HT1080 (cell line): ENCODE measurements at places on chromosomes 6 and 20. TPM values are rescaled to one million over a fixed set of nuclear protein-coding genes. Genes with fewer than 3 reads are reported as not detected.

- DNase-seq: no peak
These were observed 208.1 kb downstream of the OGFRL1 start for GRCh38 chr6:71496722-71497033.

NR2E1 gene
- total RNA-seq: not detected in 2 replicates

EDN3 gene
- not detected in 2 replicates for total RNA-seq

SAPCD1 gene
- total RNA-seq: 0.64 and 3.5 TPM in 2 replicates
